Chondrocyte (in vitro differentiated cells): ENCODE measurements at places on chromosomes 5 and 9. TPM values are rescaled to one million over a fixed set of nuclear protein-coding genes. Genes with fewer than 3 reads are reported as not detected.

Gene HIGD2A
- total RNA-seq, result 70.3 to 83.5 TPM (median 74.6 TPM) in 3 replicates

Gene TMED9
- 290 to 299 TPM (median 293 TPM) in 3 replicates for total RNA-seq

Gene PLPP7
- 1.1 to 2.3 TPM (median 1.5 TPM) in 3 replicates for total RNA-seq

Gene GRIN1
- 0.07 TPM in 1 of 3 replicates, not detected in the others for total RNA-seq

GRCh38 chr5:6193310-6193709 is 185.0 kb downstream of the MED10 start:
- H3K27ac ChIP-seq, result no peak overlapping the region
- H3K27me3 ChIP-seq, result peaks cover 5% of the 10 kb centered on the region

DNA sequence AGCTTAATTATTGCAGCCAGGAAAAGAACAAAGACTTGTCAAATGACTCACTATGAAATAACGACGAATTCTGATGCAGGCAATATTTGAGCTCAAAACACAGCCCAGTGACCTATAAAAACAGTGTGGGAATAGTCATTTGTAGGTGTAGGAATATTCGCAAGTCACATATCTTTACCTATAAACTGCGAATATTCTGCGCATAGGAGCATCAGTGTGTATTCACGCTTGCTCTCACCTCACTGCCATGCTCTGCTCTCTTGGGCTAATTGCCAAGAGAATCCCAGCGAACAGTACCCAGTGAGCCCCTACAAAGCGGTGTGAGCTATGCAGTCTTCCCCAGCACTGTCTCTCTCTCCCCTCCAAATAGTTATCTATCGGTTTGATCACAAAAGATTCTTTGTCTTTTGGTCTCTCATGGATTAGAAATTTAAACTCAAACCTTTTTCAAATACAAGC is 74.2 kb downstream of the ST8SIA4 start:
- peaks cover 14% of the 10 kb centered on the region for H3K4me1 ChIP-seq
- H3K27me3 ChIP-seq, result no peaks in the 10 kb centered on the region
- H3K4me3 ChIP-seq, result no peak overlapping the region
